ENCODE measurements at places on chromosomes 4 and X.

GRCh38 chr4:126776361-126776760, 856.4 kb upstream of the INTU start:
- DNase-seq, result no peak

DNA sequence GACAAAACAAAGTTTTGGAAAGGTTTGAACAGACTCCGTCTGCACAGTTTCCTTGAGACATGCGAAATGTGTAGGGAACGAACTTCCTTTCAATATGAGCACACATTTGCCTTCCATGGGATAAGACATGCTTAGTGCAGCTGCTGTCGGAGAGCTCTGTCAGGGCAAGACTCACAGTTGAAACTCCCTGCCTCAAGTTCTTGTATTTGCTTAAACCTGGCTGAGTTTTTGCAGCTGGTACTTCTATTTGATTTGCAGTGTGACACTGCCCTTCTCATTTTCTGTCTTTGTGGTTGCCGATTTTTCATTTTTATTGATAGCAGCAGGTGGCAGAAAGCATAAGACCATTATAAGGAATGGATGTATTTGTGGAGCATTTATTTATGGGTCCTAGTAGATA, 18.2 kb upstream of the RHOH start:
- DNase-seq, result no peak

DNA sequence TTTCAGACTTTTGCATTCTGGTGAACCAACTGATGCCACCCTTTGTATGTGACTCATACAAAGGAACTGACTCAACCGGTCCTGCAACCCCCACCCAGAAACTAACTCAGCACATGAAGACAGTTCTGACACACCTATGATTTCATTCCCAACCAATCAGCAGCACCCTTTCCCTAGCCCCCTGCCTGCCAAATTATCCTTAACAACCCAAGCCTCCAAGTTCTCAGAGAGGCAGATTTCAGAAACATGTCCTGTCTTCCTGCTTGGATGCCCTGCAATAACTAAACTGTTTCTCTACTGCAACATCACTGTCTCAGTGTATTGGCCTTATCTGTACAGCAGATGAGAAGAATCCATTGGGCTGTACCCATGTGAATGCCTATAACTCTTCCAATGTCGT, 284.7 kb downstream of the CAMK2D start:
- DNase-seq, result peak; percentile 47

- DNase-seq, result no peak
Measured at GRCh38 chrX:39401483-39402110, 600.3 kb downstream of the MID1IP1 start.

DNA sequence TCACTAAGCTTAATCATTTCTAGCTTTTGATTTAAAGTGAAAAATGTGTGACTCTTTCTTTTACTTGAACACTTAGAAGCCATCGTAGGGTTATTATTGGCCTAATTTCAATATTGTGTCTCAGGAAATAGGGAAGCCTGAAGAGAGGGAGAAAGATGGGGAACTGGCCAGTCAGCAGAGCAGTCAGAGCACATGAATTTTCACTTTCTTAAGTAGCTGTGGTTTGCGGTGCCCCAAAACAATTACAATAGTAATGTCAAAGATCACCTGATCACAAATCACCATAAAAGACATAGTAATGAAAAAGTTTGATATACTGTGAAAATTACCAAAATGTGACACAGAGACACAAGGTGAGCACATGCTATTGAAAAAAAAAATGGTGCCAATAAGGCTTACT, 45.5 kb downstream of the CENPC start:
- DNase-seq, result no peak

DNA sequence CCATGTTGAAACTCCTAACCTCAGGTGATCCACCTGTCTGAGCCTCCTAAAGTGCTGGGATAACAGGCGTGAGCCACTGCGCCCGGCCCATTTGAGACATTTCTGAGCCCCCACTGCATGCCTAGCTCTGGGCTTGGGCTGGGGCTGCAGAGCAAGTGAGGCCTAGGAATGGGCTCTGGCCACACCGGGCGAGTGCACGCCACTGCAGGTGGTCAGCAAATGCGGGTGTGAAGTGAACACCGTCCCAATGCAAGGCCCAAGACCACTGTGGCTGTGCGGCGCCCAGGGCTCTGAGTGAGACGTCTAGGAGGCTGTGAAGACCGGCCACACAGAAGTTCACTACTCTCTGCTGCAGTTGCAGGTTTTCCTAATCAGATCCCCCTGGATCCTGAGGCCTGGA, 9.5 kb downstream of the SH3TC1 start:
- DNase-seq, result no peak

GRCh38 chr4:184331268-184331995, 113.8 kb upstream of the ENPP6 start:
- DNase-seq, result peak; percentile 23

DNA sequence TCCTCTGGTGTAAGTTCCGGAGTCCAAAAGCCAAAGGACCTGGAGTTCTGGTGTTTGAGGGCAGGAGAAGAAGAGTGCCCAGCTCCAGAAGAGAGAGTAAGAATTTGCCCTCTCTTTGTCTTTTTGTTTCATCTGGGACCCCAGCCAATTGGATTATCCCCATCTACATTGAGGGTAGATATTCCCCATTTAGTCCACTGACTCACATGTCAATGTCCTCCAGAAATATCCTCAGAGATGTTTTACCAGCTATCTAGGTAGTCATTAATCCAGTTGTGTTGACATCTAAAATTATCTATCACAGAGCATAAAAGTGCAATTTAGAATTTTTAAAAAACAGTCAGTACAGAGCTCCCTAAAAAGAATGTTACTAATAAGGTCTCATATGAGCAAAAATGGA, 132.9 kb upstream of the TMEM47 start:
- DNase-seq, result no peak
